SW480 (cell line): ENCODE measurements at places on chromosomes 13 and 19.

DNA sequence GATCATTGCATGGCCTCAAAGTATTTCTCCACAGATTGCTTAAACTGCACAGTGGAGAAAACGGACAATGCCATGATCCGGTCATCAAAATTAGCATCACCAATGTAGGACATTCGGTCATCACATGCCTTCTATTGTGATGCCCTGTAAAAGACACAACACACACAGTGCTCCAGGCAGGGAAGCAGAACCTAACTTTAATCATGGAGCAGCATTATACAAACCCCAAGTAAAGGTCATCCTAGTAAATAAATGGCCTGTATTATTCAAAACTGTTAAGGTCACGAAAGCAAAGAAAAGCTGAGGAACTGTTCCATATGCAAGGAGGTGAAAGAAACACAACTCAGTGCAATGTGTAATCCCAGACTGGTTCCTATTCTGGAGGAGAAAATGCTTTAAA lies 42.2 kb downstream of the TGDS start:
- DNase-seq: no peak

GRCh38 chr19:51600940-51601580 lies 29.1 kb downstream of the SIGLEC5 start:
- DNase-seq: no peak

GRCh38 chr19:49541914-49542313 lies 14.1 kb downstream of the RCN3 start:
- no peak for DNase-seq

DNA sequence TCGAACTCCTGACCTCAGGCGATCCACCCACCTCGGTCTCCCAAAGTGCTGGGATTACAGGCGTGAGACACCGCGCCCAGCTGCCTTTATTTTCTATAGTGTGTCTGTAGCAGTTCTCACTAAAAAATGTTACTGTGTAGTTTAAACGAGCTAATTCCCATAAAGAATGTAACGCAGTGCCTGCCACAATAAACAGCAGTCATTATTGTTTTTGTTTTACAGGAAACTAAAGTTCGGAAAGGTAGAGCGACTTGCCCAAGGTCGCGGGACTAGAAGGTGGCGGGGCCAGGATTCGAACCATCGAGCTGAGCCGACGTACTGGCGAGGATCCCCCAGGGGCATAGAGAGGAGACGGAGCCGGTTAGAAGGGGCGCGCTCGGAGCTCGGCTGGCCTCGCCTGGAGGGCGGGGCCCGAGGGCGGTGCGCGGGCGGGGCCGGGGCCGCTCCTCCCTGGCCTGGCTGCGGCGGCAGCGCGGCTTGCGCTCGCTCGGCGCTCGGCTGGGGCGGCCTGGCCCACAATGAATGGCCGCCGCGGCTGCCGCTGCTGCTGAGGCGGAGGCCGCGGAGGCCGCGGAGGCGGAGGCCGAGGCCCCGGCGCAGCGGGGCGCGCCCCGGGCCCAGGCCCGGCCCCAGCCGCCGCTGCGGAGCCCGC lies at the start of gene NACC1:
NACC1 (plus strand) TSS at position 493 of the 652 bp plus-strand sequence. CDS start 16,944 bp downstream, outside the sequence.
- peak; percentile 94 for DNase-seq

DNA sequence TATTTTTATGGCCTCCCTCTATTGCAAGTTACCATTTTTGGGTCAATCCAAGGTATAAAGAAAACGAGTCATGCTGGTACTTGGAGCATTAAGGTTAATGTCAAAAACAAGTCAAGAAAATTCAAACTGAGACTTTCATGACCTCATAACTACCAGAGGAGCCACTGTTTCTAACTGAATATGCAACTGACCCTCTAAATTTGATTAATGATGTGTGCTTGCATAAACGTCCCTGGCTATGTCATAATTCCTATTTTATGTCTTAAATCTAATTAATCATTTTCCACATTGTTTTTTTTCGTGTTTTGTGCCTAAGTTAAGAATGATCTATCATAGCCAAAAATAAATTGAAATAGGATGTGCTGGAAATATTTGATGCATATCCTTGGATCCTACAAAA lies 396.7 kb upstream of the GPC6 start:
- DNase-seq: no peak

GRCh38 chr13:48094404-48094780 lies 512 bp downstream of the MED4 start:
- no peak for DNase-seq

GRCh38 chr13:109740121-109740520 lies 46.3 kb downstream of the IRS2 start:
- no peak for DNase-seq

GRCh38 chr19:50551715-50552187 lies 16.5 kb downstream of the LRRC4B start:
- no peak for DNase-seq

DNA sequence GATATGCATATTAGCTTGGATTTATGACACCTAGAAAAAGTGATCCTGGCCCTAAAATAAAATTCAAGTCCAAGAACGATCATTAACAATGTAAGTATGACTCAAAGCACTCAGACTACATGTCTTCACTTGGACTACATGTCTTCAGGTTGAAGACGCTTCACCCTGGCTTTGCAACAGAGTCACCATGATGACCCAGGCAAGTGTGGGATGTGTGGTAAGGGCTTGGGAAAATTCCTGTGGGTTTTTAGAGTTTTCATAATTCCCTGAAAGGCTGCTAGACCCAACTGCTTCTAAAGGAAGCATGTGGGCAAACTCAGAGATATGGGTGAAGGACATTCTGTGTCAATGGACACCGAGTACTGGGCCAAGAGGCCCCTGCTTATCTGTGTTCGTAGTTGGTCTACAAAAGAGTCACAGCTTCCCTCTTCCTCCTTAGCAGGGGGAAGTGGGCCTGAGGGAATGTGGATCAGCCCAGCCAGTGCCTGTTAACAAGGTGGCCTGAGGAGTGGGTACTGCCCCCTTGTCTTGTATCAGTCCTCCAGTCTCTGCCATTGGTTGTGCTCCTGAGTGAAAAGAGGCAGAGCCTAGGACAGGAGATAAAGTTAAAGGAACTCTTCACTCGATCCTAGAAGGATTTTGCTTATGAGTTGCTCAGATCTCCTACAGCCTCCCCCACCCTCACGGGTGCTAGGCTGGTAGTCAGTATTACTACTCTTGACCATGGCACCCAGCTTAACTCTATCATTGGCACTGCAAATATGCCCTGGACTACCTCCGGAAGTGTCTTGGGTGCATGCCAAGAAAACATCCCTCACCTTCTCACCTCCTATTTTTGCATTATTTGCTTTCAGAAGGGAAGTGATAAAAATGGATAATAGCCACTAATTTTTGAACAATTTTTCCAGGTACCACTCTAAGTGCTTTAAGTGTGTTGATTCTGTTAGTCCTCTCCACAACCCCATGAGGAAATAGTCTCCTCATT lies 406.3 kb downstream of the COG6 start:
- DNase-seq: no peak

DNA sequence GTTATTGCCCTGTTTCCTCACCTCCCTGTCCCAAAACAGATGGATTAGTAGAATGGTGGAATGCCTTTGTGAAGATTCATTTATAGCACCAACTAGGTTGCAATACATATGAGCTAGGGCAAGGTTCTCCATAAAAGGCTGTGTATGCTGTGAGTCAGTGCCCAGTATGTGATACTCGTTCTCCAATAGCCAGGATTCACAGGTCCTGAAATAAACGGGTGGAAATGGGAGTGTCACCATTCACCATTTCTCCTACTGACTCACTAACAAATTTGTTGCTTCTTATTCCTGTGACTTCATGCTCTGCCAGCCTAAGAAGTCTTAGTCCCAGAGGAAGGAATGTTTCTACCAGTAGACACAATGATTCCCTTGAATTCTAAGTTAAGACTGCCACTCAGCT lies 1745.4 kb downstream of the SLITRK1 start:
- DNase-seq: no peak

- DNase-seq: no peak
Measured at GRCh38 chr19:38093587-38093986, 130.4 kb downstream of the DPF1 start.

DNA sequence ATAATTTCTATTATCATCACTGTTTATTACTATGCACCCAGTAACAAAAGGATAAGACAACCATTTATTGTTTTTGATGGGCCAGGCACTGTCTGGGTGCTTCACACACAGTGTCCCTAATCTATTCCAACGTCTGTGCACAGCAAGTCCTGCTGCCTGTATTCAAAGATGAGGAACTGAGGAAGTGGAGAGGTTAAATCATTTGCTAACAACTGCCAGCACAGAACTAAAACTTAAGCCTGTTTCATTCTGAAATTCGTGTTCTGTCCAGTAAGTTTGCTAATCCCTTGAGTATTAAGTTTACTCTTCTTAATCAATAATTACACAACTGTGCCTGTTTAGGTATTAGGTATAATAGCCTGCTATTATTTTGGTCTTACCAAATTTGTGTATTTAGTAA lies 41.9 kb downstream of the TEX26 start:
- no peak for DNase-seq

- DNase-seq: no peak
Measured at GRCh38 chr19:30670011-30670329, 297.8 kb downstream of the ZNF536 start.

- DNase-seq: no peak
Measured at GRCh38 chr19:29526730-29527499, 1.1 kb downstream of the VSTM2B start.

DNA sequence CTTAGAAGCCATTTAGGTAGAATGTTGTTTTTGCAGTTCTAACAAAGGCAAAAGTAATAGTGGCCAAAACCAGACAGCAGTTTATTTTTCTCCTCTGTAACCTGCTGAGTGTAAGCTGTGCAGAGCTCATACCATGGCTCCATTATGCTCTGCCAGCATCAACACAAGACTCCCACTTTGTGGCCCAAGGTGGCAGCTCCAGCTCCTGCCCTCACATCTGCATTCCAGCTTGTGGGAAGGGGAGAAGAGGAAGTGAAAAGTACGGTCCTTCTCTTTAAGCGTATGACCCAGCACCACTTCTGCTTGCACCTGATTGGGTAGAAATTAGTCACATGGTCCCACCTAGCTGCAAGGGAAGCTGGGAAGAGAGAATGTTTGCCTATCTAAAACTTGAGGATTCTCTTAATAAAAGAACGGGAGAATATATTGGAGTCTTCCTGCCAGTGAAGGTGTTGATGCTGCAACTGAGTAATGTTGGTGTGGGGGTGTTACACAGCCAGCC lies 19.2 kb downstream of the ADGRE1 start:
- no peak for DNase-seq

DNA sequence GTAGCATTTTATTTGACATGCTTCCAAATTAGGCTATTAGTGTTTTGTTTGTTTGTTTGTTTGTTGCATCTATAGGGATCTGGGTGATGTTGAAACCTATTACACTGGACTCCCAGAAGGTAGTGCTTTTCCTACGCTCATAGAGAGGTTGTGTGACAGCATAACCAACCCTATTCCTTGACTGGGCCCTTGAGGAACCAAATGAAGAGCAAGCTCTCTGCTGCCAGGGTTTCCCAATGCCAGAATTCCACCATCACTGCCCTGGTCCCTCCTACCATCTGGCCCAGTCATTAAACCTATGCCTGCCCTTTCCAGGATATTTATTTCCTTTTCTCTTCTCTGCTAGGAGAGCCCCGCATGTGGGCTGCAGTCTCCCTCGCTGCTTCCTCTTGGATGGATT lies 210.6 kb downstream of the IRS2 start:
- DNase-seq: no peak

GRCh38 chr19:6263735-6264444 lies 15.9 kb downstream of the MLLT1 start:
- DNase-seq: no peak

- DNase-seq: no peak
Measured at GRCh38 chr13:94313321-94313910, 166.1 kb downstream of the DCT start.

DNA sequence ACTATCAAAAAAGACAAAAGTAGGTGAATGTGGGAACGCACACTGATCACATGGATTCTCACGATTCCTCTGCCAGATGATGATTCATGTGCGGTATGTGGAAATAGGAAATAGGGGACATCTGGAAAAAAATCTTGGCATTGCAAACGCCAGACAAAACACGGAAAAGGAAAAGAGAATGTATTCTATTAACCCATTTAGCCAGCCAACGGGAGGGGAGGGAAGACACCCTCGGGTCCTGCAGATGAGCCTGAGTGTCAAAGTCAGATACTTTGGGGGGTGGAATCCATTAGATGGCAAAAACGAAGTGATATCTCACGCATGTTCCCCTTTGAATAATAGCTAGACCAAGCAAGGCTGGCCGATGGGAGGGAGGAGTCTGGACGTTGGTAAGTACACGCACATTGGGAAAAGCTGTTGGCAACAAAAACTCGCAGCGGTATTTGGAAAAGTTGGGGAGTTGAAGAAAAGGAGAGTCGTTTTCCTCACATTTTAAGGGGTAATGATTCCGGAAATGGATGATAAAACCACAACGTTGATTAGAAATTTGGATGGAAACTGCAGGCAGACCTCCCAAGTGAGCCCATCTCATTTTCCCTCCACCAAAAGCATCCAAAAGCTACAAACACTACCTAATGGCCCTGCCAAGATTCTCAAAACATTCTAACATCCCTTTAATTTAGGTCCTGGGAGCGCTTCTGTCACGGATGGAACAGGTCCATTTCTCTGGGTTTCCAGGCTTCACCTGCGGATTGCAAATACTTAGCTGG lies 73.6 kb downstream of the COL4A1 start:
- no peak for DNase-seq

GRCh38 chr13:113292021-113292862 lies 4.8 kb upstream of the LAMP1 start:
- peak; percentile 69 for DNase-seq

DNA sequence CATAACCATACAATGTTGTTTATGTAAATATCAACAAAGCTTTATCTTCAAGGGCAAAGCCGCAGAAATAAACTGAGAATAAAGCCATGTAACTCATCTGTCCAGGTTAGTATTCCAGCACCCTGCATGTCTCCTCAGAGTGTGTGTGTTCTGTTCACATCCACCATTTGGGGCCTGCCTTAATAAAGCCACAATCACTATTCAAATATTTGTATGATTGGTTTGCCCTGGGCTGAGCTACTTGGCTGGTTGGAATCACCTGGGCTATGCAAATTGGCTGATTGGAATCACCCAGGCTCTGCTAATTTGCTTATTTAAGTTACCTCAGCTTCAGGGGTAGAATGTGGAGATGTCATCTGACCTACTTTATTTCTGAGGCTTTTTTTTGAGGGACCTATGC lies 42.4 kb upstream of the ZNF737 start:
- no peak for DNase-seq

- DNase-seq: no peak
Measured at GRCh38 chr13:51697181-51697580, 106.8 kb downstream of the DHRS12 start.

GRCh38 chr19:10565028-10565566 lies 713 bp downstream of the KRI1 start:
- no peak for DNase-seq

GRCh38 chr13:94711561-94712286 lies 621 bp downstream of the SOX21 start:
- DNase-seq: no peak

DNA sequence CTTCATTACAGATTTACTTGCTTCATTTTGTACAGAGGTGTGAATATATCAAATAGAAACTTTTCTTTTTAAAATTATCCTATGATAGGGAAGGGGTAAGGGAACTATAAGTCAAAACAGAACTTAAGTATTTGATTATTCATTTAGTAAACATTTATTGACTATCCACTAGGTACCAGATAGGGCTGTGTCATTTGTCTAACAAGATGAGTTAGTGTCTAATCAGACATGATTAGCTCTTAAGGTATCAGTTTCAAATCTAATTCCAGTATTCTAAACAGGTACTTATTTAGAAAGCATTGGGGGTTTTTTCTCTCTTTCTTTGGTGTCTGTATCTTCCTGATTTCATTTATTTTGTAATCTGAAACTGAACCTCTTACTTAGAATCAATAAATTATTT lies 32.2 kb downstream of the CDADC1 start:
- no peak for DNase-seq
